ENCODE measurements at places on chromosomes 2 and 18. TPM values are rescaled to one million over a fixed set of nuclear protein-coding genes. Genes with fewer than 3 reads are reported as not detected.

LAMA3 gene
- 48.8 TPM for polyA plus RNA-seq

DUSP2 gene
- polyA plus RNA-seq: 4.0 TPM

TRIP12 gene
- 99.3 TPM for polyA plus RNA-seq

TRPM8 gene
- 0.15 TPM for polyA plus RNA-seq

TXNDC2 gene
- 0.03 TPM for polyA plus RNA-seq

C2orf42 gene
- polyA plus RNA-seq: 11.3 TPM

CYP26B1 gene
- polyA plus RNA-seq: 6.1 TPM

ZNF804A gene
- polyA plus RNA-seq: 6.4 TPM

OXER1 gene
- polyA plus RNA-seq: 12.2 TPM

ACMSD gene
- polyA plus RNA-seq: 0.34 TPM

DSEL gene
- polyA plus RNA-seq: 8.4 TPM

LOXHD1 gene
- polyA plus RNA-seq: 0.49 TPM

XDH gene
- polyA plus RNA-seq: 138 TPM

ITGA6 gene
- polyA plus RNA-seq: 75.8 TPM

NAGK gene
- polyA plus RNA-seq: 74.0 TPM

LRRC30 gene
- not detected for polyA plus RNA-seq

MGAT5 gene
- 19.0 TPM for polyA plus RNA-seq

Data from large intestine (tissue), 12 donors.